ENCODE measurements at places on chromosomes 11 and 22.

- no peak for DNase-seq
Observed at GRCh38 chr11:77188633-77189491, 60.8 kb downstream of the MYO7A start.

DNA sequence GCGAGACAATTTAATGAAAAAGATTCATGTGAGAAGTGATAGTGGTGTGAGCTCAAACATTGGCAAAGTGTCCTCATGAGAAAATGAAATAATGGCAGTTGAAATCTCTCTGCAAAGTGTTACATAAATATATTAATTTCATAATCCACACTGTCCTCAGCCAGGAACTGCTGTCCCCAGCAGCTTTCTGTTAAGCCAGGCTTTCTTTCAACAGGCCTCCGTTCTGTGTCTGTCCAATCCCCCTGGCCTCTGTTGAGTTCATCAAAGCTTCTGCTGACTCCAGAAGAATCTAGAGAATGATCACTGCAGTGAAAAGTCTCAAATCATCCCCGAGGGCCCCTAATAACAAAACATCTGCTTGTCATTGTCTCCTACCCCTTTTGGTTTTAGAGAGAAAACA is 10.0 kb upstream of the ASCC2 start:
- no peak for DNase-seq

- DNase-seq, result no peak
Observed at GRCh38 chr11:3815845-3816244, 7.5 kb downstream of the PGAP2 start.

- DNase-seq, result no peak
Observed at GRCh38 chr11:101726988-101727387, 143.2 kb upstream of the TRPC6 start.

GRCh38 chr11:27455667-27456066 is 16.9 kb downstream of the LGR4 start:
- no peak for DNase-seq

Measured in NCI-H1092 (cell line).